Stimulated activated CD4-positive, alpha-beta T cell treated with anti-CD3 and anti-CD28 coated beads, Interleukin-15, amount 100 ng/mL, for 1 hour (primary cell): ENCODE measurements at places on chromosomes 11 and 22.

- no peak for DNase-seq
Observed at GRCh38 chr22:47030143-47030661, 267.8 kb downstream of the TBC1D22A start.

DNA sequence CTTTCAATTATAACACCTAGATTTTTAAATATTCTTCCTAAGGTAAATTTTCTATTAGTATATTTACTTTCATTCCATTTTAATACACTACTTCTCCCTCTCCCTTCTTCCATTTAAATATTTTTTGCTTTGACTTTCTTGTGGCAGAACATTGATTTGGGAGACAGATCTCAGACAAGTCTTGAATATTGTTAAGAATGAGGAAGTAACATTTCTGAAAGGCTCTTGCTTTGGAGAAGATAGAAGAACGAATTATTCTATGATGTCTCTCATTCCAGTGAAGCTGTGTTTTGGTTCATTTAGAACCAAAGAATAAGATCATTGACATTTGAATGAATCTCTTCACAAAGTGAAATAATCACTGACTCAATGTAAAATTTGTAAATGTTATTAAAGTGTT lies 2.4 kb downstream of the IPO7 start:
- DNase-seq: no peak

DNA sequence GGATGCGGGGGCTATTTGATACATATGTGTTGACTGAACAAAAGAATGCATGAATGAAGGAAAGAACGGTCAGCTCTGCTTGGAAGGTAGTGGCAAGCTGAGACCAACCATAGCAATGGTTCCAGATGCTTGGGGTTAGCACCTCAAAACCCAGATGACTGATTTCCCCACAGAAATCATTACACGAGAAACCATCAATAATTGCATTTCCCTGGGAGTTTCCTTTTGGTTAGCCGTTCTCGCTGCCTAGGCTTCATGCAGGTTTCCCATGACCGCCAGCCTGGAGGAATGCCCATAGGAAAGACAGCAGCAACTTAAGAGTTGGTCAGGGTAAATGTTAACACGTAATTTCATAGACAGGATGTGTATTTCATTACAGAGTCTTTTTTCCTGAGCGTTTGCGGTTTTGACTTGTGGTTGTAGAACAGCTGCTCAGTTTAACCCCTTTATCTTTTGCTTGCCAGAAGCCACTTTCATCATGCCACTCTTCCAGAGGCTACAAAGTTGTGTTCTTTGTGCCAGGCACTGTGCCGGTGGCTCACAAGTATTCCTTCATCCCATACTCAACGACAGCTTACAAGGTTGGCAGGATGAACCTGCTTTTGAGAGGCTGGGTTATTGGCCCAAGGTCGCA lies 2.8 kb downstream of the IL17RA start:
- DNase-seq: no peak

GRCh38 chr11:13052130-13052571 lies 43.0 kb downstream of the RASSF10 start:
- DNase-seq: no peak

- DNase-seq: no peak
Observed at GRCh38 chr11:61959678-61960077, 7.8 kb downstream of the FTH1 start.

- no peak for DNase-seq
Observed at GRCh38 chr22:19204640-19205039, 26.1 kb upstream of the SLC25A1 start.
